ENCODE measurements at places on chromosomes 12 and 14. TPM values are rescaled to one million over a fixed set of nuclear protein-coding genes. Genes with fewer than 3 reads are reported as not detected.

DNA sequence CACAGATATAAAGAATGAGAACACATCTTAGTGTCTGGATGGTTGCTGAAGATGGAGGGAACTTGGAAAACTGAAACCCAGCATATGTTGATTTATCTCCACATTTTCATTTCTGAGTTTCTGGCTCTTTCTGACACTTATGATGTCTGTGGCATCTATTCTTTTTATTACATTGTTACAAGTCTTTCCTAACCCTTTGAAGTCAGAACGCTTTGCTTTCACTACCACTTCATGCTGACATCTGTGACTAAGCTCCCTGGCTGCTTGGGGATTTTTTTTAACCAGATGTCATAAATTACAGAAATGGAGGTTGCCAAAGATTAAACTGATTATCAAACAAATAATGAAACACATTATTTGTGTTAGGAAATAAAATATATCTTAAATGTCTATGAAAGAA lies 188.7 kb downstream of the KITLG start:
- peak; percentile 62 for DNase-seq

DNA sequence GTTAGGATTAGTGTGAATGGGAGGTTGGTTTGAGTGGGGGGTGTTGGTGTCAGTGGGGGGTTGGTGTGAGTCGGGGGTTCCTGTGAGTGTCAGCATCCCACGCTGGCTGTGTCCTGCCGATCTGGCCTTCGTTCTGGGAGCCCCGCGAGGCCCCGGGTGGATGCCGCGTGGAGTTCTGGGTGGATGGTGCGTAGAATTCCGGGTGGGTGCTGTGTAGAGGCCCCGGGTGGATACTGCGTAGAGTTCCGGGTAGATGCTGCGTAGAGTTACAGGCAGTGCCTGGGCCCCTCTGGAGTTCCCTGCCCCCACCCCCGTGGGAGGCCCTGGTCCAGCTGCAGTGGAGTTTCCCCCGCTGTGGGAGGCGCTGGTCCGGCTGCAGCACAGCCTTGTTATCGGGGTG lies 8.7 kb downstream of the NOC4L start:
- DNase-seq, result no peak

GRCh38 chr14:23638414-23639047 lies 2.4 kb downstream of the DHRS2 start:
- DNase-seq, result no peak

DNA sequence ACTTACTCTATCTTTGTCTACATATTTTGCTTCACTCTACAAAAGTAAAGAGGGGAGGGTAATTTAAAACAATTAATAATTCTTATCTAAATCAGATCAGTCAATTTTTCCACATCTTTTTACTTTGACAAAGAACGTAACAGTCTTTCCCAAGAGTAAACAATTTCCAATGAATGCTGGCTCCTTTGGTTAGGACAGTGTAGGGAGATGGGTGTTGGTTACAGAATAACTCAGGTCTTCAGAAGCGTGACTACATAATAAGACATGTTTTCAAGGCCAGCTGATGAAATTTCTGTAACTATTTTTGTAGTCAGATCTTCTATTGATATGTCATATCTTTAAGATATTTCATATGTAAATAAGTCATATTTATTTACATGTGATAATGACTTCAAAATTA lies 183.0 kb upstream of the CAND1 start:
- no peak for DNase-seq

- no peak for DNase-seq
These were observed 9.9 kb upstream of the DIABLO start for GRCh38 chr12:122235741-122236140.

- DNase-seq, result peak; percentile 75
These were observed 2.1 kb upstream of the SLC11A2 start for GRCh38 chr12:51028126-51028812.

DNA sequence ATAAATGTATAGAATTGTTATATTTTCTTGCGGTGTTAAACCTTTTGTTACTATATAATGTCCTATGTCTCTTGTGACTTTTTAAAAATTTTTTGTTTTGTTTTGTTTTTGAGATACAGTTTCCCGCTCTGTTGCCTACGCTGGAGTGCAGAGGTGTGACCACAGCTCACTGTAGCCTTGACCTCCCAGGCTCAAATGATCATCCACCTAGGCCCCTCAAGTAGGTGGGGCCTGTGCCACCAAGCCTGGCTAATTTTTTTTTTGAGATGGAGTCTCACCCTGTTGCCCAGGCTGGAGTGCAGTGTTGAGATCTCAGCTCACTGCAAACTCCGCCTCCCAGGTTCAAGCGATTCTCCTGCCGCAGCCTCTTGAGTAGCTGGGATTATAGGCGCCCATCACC lies 26.5 kb upstream of the RCOR1 start:
- no peak for DNase-seq

GRCh38 chr12:65497660-65498059 lies 219.2 kb downstream of the MSRB3 start:
- no peak for DNase-seq

- no peak for DNase-seq
These were observed 14.3 kb upstream of the RIN3 start for GRCh38 chr14:92499234-92499633.

GRCh38 chr12:10562306-10562933 lies 51.0 kb downstream of the MAGOHB start:
- peak; percentile 87 for DNase-seq

DNA sequence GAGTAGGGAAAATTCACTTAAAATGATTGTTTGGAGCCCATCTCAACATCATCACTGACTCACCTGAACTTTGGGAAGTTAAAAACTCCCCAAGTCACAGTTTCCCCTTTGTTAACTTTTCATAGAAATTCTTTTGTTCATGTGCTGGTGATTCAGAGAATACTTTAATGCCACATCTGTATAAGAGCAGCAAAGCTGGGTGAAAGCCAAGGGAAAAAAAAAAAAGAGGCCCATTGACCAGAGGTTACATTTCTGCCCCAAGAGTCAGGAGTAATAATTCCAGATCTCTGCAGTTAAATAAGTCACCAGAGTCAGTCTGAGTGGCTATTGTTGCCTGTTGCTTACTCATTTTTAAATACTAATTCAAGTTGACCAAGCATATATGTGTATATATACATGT lies 136.4 kb upstream of the LGR5 start:
- peak; percentile 77 for DNase-seq

Gene STAB2
- total RNA-seq, result not detected

Gene FOXN4
- not detected for total RNA-seq

Gene MIP
- total RNA-seq, result not detected

Gene SLC7A7
- total RNA-seq, result not detected

Measured in PC-3 (cell line).